ENCODE measurements at places on chromosomes 11 and 22. TPM values are rescaled to one million over a fixed set of nuclear protein-coding genes. Genes with fewer than 3 reads are reported as not detected.

GRCh38 chr11:16153951-16154350 is 202.4 kb downstream of the SOX6 start:
- no peaks in the 10 kb centered on the region for H3K36me3 ChIP-seq
- no peak for DNase-seq
- no peak overlapping the region for H3K27ac ChIP-seq
- H3K4me3 ChIP-seq, result no peak overlapping the region

- H3K27me3 ChIP-seq, result peaks cover 8% of the 10 kb centered on the region
- H3K36me3 ChIP-seq, result no peaks in the 10 kb centered on the region
- no peak overlapping the region for H3K27ac ChIP-seq
- H3K4me1 ChIP-seq, result no peaks in the 10 kb centered on the region
These were observed 861.3 kb downstream of the TBC1D22A start for GRCh38 chr22:47623763-47624148.

POU2AF2 gene
- 2.1 TPM for total RNA-seq

AQP11 gene
- 0.88 TPM for total RNA-seq
